Esophagus squamous epithelium (tissue), 5 donors: ENCODE measurements at places on chromosomes 12 and 14.

DNA sequence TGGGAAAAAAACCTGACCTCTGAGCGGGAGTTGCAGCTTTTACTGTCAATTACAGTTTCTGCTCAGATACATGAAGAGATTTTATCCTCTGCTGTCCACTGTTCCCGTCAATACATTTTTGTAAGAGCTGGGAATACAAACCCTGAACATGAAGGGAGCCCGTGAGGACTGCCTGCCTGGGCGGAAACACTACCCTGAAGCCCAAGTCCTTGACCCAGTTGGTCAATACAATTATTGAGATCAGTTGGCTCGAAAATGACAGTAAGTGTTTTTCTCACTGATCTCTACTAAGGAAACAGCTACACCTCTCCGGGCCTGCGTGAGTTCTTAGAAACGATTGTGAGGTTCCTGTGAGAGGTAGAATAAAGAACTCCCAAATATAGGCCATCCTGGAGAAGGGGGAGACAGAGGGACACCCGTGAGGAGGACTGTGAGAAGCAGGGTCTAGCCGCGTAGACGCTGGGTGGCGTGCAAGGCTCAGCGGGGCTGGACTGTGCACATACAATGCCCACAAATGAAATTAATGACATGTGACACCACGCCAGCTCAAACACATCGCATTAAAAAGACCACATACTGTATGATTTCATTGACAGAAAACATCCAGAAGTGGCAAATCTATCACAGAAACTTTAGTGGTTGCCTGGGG, 509.5 kb downstream of the TMEM132D start:
- no peak for DNase-seq

DNA sequence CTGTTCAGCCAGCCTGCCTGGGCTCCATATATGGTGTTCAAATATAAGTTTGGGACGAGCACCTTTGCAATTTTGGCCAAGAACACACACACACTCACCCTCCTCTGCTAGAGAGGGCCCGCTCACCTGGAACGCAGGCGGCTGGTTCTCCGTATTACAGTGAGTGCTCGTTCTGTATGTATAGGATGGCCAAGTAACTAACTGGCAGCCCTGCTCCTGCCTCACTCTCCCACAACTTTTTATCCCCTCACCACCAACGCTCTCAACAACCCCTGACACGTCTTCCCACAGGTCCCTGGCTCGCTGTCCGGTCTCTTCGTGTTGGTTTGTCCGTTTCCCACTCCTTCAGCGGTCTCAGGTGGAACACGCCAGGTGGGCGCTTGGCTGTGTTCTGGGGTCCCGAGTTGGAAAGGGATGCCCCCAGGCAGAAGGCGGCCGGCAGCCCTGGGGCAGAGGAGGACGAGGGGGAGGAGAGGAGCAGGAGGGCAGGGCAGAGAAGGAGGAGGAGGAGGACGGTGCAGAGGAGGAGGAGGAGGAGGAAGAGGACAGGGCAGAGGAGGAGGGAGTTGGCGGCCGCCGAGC, 398 bp upstream of the MSRB3 start:
- no peak for DNase-seq

- DNase-seq, result no peak
Measured at GRCh38 chr14:30874999-30875787, 834 bp downstream of the COCH start.

GRCh38 chr12:82954572-82954971, 267.9 kb downstream of the TMTC2 start:
- no peak for DNase-seq

- no peak for DNase-seq
Measured at GRCh38 chr12:25146686-25147085, 48.3 kb downstream of the DNAI7 start.

DNA sequence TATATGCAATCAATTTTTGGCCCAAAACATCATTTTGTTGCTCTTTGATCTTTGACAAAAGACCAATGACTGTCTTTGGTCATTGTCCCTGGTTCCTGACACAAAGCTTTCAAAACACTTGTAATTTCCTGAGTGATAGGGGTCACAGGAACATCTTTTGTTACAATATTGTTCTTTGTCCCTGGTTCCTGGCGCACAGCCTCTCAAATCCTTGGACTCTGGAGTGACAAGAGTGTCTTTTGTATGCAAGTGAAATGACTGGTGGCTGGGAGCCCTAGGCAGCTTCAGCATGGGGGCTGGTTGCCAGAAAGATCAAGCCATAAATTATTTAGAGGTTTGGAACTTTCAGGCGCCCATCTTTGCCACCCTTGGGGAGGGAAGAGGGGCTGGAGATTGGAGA, 53.9 kb downstream of the DNAH10 start:
- DNase-seq, result no peak
